ENCODE measurements at places on chromosomes 6 and 20. TPM values are rescaled to one million over a fixed set of nuclear protein-coding genes. Genes with fewer than 3 reads are reported as not detected.

Gene SLC32A1
- total RNA-seq, result not detected

Gene SLC22A16
- not detected for total RNA-seq

Gene NFATC2
- 31.0 TPM for total RNA-seq

Gene DCDC2
- total RNA-seq, result not detected

Gene PACSIN1
- 0.28 TPM for total RNA-seq

Gene CASS4
- 3.0 TPM for total RNA-seq

DNA sequence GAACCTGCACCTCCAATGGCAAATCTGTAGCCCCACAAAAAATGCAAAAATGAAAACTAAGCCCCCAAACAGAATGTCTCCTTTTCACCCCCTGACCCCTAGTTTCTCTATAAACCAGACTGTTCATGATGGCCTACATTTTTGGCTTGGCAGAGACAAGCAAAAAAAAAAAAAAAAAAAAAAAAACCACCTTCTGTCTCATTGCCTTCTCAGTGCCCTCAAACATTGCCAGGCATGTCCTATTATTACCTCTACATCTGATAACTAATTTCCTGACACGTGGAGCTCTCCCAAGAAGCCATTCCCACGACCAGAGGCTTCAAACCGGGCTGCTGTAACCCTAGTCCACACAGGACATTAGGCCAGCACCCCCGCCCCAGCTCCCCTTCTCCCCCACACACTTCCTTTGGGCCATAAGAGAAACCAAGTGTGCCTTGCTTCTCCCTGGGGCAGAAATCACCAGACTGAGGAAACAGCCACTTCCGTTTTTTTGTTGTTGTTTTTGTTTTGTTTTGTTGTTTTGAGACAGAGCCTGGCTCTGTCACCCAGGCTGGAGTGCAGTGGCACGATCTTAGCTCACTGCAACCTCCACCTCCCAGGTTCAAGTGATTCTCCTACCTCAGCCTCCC, 65.4 kb downstream of the GPR6 start:
- no peak for DNase-seq

- no peak for DNase-seq
These were observed 336.8 kb downstream of the RFPL4B start for GRCh38 chr6:112683926-112684325.

GRCh38 chr6:43579171-43579570, 3.2 kb downstream of the POLH start:
- no peak for DNase-seq

GRCh38 chr6:115415378-115415777, 645.3 kb downstream of the FRK start:
- DNase-seq, result no peak

DNA sequence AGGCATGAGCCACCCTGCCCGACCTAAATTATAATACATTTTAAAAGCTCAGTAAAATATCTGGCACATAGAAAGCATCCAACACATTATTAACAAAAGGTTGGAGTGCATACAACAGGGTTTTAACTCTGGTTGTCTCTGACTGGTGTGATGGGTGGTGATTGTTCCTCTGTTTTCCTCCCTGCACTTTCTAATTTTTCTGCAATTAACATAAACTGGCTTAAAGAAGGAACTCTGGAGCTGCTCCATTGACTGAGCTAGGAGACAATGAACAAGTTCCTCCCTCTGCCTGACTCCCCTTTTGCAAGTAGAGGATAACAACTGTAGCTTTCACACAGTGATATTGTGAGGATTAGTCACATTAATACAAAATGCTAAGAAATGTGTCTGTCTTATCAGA, 48.5 kb upstream of the SIRPG start:
- DNase-seq, result no peak

DNA sequence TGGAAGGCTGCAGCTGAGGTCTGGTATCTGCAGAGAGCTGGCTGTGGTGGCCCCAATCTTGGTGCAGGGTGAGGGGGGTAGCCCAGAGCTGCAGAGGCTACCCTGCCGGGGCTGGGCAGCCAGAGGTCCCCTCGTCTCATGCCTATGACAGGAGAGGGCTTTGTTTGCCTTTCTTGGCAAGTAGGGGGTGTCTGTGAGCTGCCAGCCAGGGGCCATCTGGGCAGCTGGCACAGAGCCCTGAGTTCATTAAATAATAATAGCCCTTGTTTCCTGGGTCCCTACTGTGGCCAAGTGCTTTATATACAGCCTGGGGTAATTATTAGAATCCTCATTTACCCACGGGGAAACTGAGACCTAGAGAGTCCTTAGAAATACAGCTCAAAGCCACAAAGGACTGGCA, 66.6 kb downstream of the EZR start:
- no peak for DNase-seq

DNA sequence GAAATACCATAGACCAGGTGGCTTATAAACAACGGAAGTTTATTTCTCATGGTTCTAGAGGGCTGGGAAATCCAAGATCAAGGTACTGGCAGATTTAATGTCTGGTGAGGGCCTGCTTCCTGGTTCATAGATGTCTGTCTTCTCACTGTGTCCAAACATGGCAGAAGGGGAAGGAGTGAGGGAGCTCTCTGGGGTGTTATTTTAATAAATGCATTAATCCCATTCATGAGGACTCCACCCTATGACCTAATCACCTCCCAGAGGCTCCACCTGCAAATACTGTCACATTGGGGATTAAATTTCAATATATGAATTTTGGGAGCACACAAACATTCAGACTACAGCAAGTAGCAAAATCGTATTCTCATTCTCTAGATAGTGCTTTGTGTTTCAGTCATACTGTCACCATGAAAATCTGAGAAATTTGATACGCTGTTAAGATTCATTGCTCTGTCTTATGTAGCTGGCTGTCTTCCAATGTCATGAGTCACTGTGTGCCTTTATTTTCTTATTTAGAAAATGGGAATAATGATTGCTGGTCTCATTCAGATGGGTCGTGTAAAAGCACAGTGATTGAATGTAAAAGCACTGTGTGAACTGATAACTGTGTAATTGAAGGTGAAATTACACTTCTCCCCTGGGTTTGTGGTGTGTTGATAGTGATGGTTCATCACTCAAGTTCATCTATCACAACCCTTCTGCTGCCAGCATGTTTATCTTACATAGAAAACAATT, 8.9 kb upstream of the ERVFRD-1 start:
- no peak for DNase-seq

GRCh38 chr6:133313068-133313467, 71.9 kb downstream of the EYA4 start:
- DNase-seq, result no peak

DNA sequence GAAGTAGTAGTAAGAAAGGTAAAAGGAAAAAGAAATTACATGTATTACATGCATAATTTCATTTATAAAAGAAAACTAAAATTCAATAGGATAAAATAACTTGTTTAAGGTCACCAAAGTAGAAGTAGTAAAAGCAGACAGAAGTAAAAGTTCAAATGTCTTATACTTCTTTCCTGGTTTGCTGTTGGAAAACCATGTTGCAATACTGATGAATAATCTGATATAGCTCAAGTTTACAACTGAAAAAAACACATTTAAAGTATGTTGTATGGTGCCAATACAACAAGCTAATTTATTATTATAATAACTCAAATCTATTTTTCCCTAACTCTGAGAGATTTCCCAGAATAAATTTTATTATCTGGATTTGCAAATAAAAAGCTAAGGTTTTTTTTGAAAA, 78.3 kb downstream of the PHIP start:
- DNase-seq, result no peak

DNA sequence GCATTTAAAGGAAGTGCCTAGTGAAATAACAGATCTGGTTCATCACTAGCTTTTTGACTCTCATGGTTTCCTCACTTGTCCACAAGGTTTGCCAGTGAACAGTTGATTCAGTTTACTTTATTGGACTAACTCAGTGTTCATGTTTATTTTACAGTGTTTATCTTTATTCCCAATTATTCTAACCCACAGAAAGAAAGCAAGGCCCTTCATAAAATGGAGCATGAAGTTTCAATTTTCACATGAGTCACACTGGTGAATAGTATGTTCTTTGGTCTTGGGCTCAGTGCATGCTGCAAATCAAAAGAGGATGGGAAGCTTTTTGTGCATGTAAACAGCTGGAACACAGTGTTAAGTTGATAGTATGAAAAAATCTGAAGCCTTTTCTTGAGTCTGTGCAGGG, 217.6 kb upstream of the HDDC2 start:
- DNase-seq, result no peak

DNA sequence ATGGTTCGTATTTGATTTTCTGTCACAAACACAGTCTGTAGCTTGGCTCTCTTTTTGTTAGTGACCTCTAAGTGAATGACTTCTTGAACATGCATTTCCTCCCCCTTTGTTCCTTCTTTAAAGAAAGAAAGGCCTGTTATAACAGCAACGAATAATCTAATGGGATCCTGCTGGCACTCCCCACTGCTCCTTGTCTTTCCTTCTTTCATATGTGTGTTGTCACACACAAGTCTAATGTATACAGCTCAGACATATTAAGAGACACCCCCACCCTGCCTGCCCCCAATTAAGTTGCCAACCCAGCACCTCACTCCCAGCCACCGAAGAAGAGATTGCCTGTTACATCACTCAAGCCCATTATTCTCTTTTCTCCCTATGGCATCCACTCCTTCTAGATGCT, 4.9 kb upstream of the SAMD5 start:
- no peak for DNase-seq

DNA sequence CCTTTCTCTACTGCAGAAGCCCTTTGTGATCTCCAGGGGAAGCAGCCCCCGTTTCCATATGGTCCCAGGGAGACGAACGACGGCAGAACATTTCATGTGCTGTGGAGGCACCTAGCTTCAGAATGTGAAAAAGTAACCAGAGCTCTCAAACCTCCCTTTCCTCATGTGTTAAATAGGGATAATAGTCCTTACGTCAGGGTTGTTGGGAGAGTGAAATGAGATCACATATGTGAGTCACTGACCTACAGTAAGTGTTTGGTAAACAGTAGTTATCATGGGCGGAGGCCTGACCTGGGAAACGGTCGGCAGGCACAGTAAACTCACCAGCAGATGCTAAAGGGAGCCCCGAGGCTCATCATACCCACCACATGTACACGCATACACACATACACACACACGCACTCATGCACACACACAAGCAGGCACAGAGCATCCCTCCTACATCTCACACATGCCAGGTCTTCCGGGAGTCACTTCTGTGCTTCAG, 89.7 kb downstream of the LY86 start:
- no peak for DNase-seq

DNA sequence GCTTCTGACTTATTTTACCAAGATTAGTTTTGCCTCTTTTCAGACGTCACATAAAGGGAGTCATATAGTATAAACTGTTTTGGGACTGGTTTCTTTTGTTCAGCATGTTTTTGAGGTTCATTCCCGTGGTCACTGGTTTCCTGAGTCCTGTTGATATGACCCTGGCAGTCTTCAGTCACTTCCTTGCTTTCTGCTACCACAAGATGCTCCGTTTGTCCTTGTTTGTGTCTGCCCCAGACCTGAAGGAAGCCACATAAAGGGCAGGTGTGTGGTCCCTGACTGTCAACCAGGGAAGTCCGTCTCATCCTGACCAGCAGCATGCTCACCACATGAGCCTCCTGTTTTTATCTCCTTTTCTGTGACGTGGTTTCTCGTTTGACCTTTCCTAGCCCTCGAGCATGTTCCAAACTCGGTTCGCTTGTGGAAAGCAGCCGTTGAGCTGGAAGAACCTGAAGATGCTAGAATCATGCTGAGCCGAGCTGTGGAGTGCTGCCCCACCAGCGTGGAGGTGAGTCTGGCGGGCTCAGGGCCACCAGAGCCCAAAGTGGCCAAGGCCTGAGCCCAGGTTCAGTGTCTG, 26.1 kb upstream of the C20orf204 start:
- no peak for DNase-seq

- no peak for DNase-seq
These were observed 35.3 kb upstream of the GFOD1 start for GRCh38 chr6:13522656-13523055.

- no peak for DNase-seq
These were observed 13.6 kb downstream of the TNXB start for GRCh38 chr6:32095338-32096086.

DNA sequence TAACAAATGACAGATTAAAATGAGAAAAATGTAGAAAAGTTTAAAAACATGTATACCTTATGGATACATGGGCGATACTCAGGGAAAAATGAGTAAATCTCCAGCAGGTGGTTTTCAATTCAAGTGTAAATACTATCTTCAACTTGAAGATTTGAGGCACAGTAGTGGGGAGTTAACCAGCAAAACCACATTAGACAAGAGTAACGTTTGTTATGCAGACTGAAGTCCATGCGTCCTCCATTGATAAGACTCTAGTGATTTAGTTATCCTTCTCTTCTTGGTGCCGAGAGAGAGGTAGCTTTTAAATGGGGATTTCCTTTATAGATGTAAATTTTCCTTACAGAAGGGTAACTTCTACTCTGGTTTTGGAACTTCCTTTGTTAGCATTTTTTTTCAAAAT, 28.1 kb downstream of the PCMTD2 start:
- DNase-seq, result no peak

DNA sequence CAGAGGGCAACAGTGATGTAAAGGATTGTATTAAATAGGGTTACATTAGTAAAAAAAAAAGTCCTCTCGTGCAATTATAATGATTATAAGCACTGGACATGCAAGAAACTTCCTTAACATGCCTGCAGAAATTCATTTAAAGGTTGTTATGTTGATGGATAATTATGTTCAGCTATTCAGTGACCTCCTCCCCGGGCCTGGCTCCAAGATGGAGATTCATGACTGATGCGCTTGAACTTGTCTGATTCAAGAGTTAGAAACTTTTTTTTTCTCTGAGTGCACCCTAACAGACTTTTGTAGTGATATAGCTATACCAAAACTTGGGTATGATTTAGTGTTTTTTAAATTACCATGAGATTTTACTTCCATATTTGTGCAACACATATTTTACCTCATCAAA, 1170.0 kb upstream of the CITED2 start:
- no peak for DNase-seq

All from activated naive CD8-positive, alpha-beta T cell treated with anti-CD3 and anti-CD28 coated beads for 36 hours (primary cell).